ENCODE measurements at places on chromosomes 7 and 10.

DNA sequence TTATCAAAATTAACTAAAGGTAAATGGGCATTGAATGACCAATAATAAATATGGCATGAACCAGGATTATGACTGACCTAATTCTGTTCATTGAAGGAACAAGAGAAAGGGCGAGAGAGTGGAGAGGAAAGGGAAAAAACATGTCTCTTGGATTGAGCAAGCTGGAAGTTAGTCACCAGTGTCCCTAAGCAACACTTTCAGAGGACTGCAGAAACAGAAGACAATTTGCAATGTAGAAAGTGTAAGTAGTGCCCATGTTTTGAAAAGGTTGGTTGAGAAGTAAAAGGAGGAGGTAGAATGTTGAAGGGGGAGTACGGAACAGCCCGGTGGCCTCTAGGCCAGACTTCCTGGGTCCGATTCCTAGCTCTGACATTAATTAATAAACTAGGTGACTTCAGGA is 94.6 kb downstream of the FAS start:
- no peak for DNase-seq

DNA sequence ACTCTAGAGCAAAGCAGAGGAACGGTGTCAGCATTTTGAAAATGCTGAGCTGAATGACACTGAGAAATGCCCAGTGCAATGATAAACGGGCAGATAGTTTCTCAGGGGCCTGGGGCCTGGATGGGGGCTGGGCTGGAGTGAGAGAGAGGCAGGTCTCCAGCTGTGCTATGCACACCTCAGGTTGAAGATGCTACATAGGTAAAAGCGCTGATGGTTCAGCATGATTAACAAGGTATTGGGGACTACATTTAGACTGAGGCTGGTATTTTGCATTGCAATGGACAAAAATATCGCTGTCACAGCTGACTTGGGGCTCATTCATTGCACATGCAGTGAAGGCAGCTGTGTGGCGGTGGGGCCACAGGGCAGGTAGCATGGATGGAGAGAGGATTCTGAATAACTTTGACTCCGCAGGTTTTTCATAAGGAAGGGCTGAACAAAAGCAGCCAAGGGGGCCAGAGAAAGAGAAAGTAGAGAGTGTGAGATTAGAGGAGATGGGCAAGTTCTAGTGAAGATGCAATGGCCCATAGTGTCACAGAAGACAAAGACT is 290.8 kb upstream of the ZNF32 start:
- DNase-seq = no peak

- no peak for DNase-seq
Measured at GRCh38 chr7:72336632-72337389, 75.3 kb downstream of the CALN1 start.

DNA sequence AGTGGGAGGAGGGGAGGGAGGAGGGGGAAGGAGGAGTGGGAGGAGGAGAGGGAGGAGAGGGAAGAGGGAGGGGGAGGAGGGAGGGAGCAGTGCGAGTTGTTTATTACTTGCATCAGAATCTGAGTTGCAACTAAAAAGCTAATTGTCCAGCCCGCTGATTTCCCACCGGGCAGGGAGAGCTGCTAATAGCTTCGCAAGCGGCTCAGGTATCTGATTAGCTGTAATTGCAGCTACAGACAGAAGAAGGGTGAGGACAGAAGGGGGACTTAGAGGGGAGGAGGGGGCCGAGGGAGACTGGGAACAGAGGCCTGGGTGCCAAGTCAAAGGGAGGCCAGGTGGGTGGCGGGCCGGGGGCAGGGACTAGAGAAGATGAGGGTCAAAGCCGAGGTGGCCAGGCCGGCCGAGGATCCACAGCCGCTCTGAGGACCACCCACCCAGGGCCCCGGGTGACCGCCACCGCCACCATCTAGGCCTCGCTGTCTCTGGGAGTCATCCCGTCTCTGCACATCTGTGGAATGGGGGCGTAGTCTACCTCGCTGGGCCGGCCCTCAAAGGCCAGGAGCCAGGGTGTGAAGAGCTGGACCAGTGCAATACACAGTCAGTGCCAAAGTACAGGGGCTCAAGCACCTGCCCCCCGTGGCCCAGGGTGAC is 54.2 kb downstream of the MICALL2 start:
- DNase-seq = no peak

- no peak for DNase-seq
Measured at GRCh38 chr7:110157631-110158362, 933.1 kb upstream of the LRRN3 start.

GRCh38 chr7:36391436-36392198 is 2.0 kb downstream of the ANLN start:
- no peak for DNase-seq

DNA sequence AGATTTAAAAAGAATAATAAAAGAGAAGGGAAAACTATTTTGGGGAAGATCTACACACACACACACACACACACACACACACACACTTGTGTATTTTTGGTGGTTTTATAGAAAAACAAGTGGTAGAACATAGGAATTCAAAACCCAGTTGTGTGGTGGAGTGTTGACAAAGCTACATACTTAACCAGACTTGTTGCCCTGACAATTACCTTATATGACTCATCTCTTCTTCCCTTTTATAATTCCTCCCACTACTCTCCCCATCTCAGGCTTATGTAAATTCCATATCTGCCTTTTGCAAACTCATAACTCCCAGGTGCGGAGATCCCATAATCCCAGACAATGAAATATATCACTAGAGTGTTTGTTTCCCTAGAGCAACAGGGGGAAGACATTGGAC is 873.7 kb downstream of the NXPH1 start:
- no peak for DNase-seq

Data from esophagus squamous epithelium (tissue), 5 donors.